ENCODE measurements at places on chromosomes 3 and 15.

DNA sequence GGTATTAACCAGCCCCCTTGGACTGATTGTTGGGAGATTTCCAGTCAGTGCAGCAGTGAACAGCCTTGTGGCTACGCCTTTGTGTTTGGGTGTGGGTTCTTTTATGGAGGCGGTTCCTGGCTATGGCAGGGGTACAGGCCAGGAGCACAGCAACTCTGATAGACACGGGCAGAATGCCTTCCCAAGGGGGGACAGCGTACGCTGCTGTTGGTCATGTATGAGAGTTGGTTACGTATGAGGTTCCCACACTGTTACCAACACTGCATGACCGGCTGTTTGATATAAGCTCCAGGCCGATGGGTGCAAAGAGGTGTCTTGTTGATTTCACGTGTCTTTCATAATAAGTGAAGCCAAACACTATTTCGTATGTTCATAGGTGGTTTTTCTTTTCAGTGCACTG is 187.8 kb downstream of the NSMCE3 start:
- no peak for DNase-seq

DNA sequence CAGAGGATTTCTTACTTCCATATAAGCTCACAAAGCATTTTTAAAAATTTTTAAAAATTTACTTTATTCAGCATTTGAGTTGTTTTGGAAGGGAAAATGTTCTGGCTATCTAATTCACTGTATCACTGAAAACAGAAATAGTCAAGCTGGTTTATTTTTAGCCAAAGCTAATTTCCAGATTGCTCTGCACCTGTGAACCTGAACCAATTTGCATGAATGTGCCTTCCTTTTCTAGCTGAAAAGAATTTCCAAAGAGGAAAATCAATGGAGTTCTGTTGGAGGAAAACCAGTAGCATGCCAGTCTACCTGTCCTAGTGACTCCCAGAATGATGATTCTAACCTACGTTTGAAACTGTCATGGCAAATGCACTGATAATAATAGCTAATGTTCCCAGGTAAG is 134.2 kb upstream of the LIPC start:
- no peak for DNase-seq

- no peak for DNase-seq
Observed at GRCh38 chr3:47370887-47371697, 9.7 kb upstream of the PTPN23 start.

DNA sequence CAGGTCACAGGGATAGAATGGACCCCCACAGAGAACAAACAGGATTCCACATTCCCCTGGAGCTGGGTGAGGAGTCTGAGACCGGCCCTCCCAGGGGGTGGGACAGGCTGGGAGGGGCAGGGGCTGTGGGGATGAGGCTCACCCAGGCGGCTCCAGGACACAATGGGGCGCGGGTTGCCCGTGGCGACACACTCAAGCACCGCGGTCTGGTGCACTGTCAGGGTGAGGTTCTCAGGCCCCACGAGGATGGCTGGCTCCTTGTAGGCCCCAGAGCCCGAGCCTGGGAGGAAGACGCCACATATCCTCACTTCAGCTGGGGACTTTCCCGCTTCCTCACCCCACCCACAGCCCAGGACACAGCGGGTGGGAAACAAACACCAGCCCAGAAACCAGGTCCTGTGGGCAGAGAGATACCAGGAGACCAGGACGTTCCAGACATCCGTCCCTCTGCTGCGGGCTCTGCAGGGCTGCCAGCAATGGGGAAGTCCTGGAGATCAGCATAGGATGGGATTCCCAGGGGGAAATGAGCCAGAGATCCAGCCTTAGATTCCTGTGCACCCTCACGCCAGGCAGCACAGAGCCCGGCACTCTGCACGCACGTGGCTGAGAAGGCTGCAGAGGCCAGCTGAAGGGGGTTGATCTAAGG is 30.2 kb downstream of the RNU5B-1 start:
- DNase-seq, result no peak

GRCh38 chr15:98292442-98293240 is 332.1 kb downstream of the ARRDC4 start:
- DNase-seq, result no peak

DNA sequence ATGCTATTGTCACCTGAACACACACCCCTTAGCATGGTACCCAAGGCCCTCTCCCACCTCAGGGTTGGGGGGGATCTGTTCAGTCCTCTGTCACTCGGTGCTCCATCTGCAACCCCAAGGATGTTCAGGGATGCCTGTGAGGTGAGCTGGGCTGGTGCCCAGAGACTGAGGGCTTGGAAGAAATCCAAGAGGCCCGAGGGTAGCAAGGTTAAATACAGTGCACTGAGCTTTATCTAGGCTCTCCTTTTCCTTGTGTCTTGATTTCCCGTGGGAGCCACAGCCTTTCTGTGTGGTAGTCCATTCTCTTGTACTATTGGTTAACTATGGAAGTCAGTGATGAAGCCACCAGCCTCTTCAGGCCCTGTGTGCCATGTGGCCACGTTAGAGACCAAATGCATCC is 18.7 kb upstream of the WNT5A start:
- no peak for DNase-seq

DNA sequence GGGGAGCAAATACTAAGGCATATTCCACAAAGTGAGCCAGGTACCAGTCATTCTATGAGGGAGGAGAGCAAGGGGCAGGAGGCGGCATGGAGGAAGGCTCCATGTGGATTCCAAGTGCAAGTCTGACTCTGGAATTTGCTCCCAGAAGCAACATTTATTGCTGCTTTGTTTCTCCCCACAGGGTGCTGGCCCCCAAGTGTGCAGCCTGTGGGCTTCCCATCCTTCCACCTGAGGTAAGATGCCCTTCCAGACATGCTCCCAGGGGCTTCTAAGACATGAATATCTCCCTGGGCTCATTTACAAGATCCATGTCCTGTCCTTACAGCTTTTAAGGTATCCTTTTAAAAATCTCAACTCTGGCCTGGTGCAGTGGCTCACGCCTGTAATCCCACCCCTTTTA is 15.9 kb upstream of the SACM1L start:
- no peak for DNase-seq

DNA sequence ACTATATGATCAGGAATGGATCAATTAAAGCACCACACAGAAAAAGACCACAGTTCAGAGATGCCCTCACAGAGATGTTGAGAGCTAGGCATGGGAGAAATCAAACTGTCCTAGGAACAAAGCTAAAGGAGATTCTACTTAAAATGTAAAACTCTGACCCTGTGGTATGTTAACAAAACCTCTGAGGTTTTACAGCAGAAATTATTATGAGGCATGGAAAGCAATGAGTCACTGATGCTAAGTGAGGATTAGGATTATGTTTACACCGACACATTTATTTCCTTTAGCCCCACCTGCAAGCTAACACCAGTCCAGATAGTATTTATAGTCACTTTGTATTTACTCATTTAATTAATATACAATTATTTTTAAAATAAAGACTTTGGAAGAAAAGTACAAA is 1242.2 kb downstream of the OTOL1 start:
- DNase-seq, result no peak

DNA sequence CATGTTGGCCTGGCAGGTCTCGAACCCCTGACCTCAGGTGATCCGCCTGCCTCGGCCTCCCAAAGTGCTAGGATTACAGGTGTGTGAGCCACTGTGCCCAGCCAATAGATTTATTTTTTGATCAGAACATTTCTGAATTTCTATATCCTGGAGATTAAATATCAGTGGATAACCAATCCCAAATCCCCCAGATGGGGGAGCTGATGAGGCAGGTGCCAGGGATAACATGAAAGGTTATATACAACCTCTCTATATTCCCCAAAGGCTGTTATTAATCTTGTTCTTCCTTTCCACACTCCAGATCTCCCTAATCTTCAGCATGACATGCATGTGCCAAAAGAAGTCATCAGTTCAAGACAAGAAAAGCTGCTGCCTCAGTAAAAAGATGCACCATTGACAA is 112.3 kb downstream of the WDR76 start:
- DNase-seq, result no peak

DNA sequence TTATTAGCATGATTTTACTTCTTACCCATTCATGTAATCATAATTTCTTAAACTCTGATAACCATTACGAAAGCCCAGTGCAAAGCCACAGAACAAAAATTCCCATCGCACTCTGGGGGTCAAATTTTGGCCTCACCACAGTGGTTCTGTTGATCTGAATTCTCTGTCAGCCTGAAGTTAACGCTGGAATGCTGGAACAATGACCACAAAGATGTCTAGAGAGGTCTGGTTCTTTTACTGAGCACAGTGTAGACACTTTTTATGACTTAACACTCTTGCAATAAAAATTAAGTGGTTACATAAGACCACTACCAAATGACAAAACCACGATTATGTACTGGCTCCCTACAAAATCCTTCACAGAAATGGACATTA is 94.7 kb downstream of the PDZRN3 start:
- no peak for DNase-seq

DNA sequence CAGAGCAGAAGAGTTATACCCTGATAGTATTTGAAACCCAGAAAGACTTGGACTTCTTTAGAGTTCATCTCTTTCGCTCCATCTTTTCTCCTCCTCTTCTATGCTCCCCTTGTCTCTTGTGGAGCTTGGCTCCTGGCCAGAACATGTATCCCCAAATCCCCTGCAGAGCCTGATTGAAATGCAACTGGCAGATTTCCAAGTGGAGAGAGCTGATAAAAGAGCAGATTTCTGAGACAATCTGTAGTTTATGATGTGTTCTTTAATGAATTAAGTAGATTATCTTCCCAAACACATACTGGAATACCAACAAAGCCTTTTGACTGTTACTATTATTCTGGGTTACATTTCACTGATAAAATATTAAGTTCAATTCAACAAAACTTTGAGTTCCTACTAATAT is 33.4 kb downstream of the UNC13C start:
- no peak for DNase-seq

- DNase-seq, result no peak
Observed at GRCh38 chr3:183313351-183313750, 60.3 kb downstream of the B3GNT5 start.

GRCh38 chr15:31083370-31083780 is 18.1 kb downstream of the TRPM1 start:
- no peak for DNase-seq

Data from T follicular helper cell (primary cell).